ENCODE measurements at places on chromosomes 13 and 19.

GRCh38 chr19:49475995-49476880 lies 2.2 kb downstream of the FLT3LG start:
- peak; percentile 64 for DNase-seq

DNA sequence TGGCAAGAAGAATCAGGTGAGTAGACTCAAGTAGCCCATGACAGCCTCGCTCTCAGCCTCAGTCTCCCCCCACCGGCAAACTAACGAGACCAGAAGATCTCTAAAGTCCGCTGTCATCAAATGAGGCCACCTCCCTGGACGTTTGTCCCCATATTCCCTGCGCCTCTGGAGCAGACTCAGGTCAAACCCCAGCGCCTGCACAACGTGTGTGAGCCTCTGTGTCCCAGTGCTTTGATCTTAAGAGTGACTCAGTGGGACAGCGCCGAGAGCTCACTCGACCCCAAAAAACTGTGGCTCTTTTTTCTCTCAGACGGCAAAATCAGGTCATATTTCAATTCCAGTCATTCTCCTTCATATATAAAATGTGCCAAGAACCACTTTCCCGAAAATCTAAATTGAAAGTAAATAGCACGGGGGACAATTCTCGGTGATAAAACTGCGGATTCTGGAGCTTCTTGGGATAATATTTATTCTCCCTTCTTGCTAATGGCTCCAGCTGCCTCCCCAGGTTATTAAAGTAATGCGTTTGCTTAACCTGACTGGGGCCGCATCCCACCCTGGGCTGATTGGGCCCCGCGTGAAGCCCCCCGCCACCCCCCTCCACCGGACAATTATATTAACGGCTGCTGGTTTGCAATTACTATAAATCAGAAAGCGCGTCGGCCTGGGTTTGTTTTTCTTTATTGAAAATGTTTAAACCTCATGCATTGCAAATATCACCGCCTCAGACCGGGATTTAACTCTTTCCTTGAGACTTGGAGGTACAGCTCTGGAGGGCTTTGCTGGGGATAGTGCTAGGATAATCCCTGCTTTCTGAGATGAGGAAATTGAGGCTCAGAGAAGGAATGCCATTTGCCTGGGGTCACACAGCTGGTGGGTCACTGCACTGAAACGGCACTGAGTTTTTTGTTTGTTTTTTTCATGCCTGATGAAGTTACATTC lies 37.5 kb upstream of the ZNRF4 start:
- no peak for DNase-seq

DNA sequence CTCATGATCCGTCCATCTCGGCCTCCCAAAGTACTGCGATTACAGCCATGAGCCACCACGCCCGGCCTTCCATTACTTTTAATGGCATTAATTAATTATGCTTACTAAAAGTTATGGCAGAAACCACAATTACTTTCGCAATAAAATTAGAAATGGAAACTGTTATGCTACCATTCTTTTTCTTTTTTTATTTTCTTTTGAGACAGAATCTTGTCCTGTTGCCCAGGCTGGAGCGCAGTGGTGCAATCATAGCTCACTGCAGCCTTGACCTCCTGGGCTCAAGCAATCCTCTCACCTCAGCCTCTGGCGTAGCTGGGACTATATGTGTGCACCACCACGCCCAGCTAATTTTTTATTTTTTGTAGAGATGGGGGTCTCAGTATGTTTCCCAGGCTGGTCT lies 4.6 kb upstream of the BST2 start:
- DNase-seq, result no peak

DNA sequence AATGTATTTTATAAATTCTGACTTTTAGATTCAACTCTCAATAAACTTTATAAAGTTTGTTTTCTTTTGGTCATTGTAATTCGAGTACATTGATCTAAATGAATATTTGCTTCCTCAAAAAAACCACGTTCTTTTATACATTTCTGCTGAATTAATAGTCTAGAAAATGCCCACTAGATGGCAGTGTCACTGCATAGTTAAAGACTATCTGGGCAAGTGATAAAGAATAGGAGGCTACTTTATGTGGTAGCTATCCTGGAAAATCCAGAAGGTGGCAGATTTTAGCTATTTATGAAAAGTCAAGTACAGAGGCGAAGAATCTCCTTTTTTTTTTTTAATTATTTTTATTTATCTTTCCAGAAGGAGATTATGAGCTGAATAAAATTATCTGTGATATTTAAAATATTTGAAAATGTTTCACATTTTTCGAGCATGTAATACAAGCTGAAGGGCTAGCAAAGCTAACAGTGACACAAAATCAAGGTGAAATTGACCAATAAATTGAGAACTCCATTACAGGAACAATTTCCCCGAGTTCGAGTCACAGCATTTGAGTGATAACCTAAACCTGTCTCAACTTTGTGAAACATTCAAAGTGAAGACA lies 221.8 kb downstream of the OLFM4 start:
- DNase-seq, result peak; percentile 88

DNA sequence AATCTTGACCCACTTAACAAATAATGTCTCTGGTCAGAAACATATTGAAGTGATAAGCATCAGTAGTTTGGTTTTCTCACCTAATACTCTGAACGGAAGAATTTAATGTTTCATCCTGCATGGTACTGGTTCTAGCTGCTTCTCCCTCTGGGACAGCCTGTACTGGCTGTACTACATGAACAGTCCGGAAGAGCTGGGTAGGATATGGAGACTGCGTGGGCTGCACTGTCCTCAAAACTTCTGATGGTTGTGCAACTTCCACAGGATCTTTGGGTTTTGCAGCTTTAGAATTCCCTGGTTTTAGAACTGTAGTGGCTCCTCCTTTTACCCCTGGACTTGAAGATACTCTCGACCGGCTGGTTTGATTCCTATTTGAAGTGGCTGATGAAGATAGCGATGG lies 78.3 kb downstream of the ELF1 start:
- DNase-seq, result no peak

All from adipocyte (in vitro differentiated cells).